G401 (cell line): ENCODE measurements at places on chromosomes 6 and 20. TPM values are rescaled to one million over a fixed set of nuclear protein-coding genes. Genes with fewer than 3 reads are reported as not detected.

- peak; percentile 31 for DNase-seq
These were observed 252.5 kb downstream of the LRFN2 start for GRCh38 chr6:40334496-40335270.

DNA sequence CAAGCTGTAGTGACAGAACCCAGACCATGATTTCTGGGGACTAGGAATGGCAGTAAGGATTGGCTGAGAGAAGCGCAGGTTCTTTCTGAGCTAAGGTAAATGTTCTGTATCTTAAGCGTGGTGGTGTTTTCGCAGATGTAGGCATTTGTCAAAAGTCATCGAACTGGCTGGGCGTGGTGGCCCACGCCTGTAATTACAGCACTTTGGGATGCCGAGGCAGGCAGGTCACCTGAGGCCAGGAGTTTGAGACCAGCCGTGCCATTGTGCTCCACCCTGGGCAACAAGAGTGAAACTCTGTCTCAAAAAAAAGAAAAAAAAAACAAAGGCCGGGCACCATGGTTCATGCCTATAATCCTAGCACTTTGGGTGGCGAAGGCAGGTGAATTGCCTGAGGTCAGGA lies 40.7 kb upstream of the EYA2 start:
- DNase-seq, result no peak

LPA gene
- not detected in 2 replicates for total RNA-seq

COL9A3 gene
- 8.6 TPM in 2 replicates for total RNA-seq
